Transverse colon (tissue), 4 donors: ENCODE measurements at places on chromosomes 1 and 21. TPM values are rescaled to one million over a fixed set of nuclear protein-coding genes. Genes with fewer than 3 reads are reported as not detected.
A peak's percentile ranks its signal among the peaks of the same experiment; 100 is the strongest.

Gene FCAMR
- 2.4 TPM for total RNA-seq

Gene AIRE
- not detected for total RNA-seq

Gene TNFRSF18
- 7.9 TPM for total RNA-seq

Gene UQCRH
- total RNA-seq, result 575 TPM

Gene ARHGEF10L
- 128 TPM for total RNA-seq

Gene KIF2C
- 1.9 TPM for total RNA-seq

Gene ECE1
- total RNA-seq, result 120 TPM

Gene CACNA1E
- 0.16 TPM for total RNA-seq

Gene RAVER2
- 71.0 TPM for total RNA-seq

DNA sequence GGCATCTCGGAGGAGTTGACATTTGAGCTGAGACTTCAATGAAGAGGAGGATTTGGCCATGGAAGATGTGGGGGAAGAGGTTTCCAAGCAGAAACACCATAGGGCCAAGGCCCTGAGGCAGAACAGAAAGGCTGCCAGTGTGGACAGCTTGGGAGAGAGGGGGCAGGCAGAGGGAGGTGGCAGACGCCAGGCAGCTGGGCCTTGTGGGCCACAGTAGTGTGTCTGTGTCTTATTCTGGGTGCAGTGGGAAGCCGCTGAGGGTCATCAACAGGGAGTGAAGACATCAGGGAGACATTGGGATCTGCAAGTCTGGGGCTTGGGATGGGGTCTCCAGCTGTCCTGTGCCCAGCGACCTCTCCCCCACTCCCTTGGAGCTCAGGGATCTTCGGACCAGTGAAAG lies 96.8 kb downstream of the LACTBL1 start:
- DNase-seq, result no peak
- H3K27me3 ChIP-seq, result no peaks in the 10 kb centered on the region
- H3K4me3 ChIP-seq, result no peak overlapping the region
- H3K36me3 ChIP-seq, result no peaks in the 10 kb centered on the region
- no peaks in the 10 kb centered on the region for H3K4me1 ChIP-seq

GRCh38 chr21:29423099-29423870 lies 124.6 kb downstream of the BACH1 start:
- no peak overlapping the region for H3K27ac ChIP-seq
- no peaks in the 10 kb centered on the region for H3K36me3 ChIP-seq
- no peak overlapping the region for H3K4me3 ChIP-seq
- H3K27me3 ChIP-seq, result no peaks in the 10 kb centered on the region
- no peak for DNase-seq

DNA sequence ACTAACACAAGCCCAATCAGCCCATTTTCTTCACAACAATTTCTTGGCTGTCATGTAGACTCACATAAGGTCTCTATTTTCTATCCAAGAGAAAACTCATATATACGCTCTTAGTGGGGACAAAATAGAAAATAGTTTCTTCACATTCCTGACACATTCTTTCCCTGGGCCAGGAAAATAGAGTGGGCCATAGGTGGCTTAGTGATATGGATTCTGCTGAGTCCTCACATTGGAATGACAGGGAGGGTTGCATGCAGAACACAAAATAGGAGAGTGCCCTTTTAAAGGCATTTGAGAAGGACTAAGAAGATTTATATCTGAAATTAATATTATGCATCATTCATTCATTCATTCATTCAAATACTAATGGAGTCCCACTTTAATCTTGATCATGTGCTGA lies 207.7 kb downstream of the LYPLAL1 start:
- H3K4me3 ChIP-seq, result no peak overlapping the region
- no peaks in the 10 kb centered on the region for H3K27me3 ChIP-seq
- DNase-seq, result no peak
- H3K36me3 ChIP-seq, result no peaks in the 10 kb centered on the region

- H3K27ac ChIP-seq, result no peak overlapping the region
- no peaks in the 10 kb centered on the region for H3K27me3 ChIP-seq
- H3K36me3 ChIP-seq, result no peaks in the 10 kb centered on the region
- no peak overlapping the region for H3K4me3 ChIP-seq
- no peaks in the 10 kb centered on the region for H3K4me1 ChIP-seq
Measured at GRCh38 chr1:65538664-65539063, 118.2 kb downstream of the LEPR start.

GRCh38 chr1:5743435-5744095 lies 248.7 kb downstream of the NPHP4 start:
- no peak overlapping the region for H3K4me3 ChIP-seq
- no peaks in the 10 kb centered on the region for H3K4me1 ChIP-seq
- peaks cover 41% of the 10 kb centered on the region for H3K27me3 ChIP-seq
- DNase-seq, result no peak

- no peaks in the 10 kb centered on the region for H3K36me3 ChIP-seq
- H3K27me3 ChIP-seq, result no peaks in the 10 kb centered on the region
- no peak overlapping the region for H3K4me3 ChIP-seq
- no peak overlapping the region for H3K27ac ChIP-seq
- DNase-seq, result no peak
Measured at GRCh38 chr1:221430152-221430960, 311.5 kb downstream of the DUSP10 start.

GRCh38 chr1:70295749-70296148 lies 58.8 kb downstream of the ANKRD13C start:
- H3K27ac ChIP-seq, result no peak overlapping the region
- no peak overlapping the region for H3K4me3 ChIP-seq
- no peaks in the 10 kb centered on the region for H3K4me1 ChIP-seq
- H3K36me3 ChIP-seq, result no peaks in the 10 kb centered on the region

DNA sequence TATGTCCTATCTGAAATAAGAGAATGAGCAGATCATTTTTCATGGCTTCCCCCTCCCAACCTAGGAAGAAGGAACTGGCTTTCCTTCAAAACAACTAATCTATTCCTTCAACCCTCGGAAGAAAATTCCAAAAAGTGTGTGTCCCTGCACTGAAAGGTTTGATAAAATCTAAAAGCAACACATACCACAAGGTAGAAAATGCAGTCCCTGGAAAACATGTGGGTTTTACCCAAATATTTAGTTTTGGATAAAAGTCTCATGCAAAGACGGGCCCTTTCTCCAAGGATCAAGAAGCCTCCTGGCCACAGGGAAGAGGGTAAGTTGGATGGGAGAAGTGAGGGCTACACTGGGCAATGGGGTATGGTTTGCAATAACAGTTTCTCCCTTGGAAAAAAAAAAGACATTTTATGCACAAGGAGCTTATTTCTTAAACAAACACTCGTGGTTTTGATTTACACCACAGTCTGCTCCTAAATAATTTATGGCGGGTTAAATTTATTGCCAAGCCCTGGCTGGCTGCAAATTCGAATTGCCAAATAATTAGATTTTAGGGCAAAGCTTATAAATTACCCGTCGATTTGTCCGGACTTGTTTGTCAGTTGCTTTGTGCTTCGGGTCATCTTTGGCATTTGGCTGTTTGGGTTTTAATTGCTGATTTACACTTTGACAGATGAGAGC lies 28.9 kb downstream of the ERI3 start:
- DNase-seq, result no peak
- no peaks in the 10 kb centered on the region for H3K36me3 ChIP-seq
- H3K27ac ChIP-seq, result no peak overlapping the region
- no peaks in the 10 kb centered on the region for H3K27me3 ChIP-seq

GRCh38 chr1:18716112-18716784 lies 85.6 kb downstream of the PAX7 start:
- H3K27me3 ChIP-seq, result peaks cover 77% of the 10 kb centered on the region
- no peak overlapping the region for H3K27ac ChIP-seq
- H3K4me3 ChIP-seq, result no peak overlapping the region
- no peak for DNase-seq
- no peaks in the 10 kb centered on the region for H3K4me1 ChIP-seq

GRCh38 chr1:81887421-81888144 lies 86.8 kb downstream of the ADGRL2 start:
- no peak for DNase-seq
- no peaks in the 10 kb centered on the region for H3K4me1 ChIP-seq
- no peaks in the 10 kb centered on the region for H3K36me3 ChIP-seq
- no peak overlapping the region for H3K4me3 ChIP-seq
- H3K27ac ChIP-seq, result no peak overlapping the region

- H3K27me3 ChIP-seq, result no peaks in the 10 kb centered on the region
- no peaks in the 10 kb centered on the region for H3K36me3 ChIP-seq
- no peak for DNase-seq
- peak overlapping the region; percentile 85 for H3K27ac ChIP-seq
- peak overlapping the region; percentile 86 for H3K4me3 ChIP-seq
- H3K4me1 ChIP-seq, result peaks cover 30% of the 10 kb centered on the region
Measured at GRCh38 chr1:151164732-151165280, 896 bp downstream of the LYSMD1 start.

- H3K27me3 ChIP-seq, result peaks cover 18% of the 10 kb centered on the region
- H3K4me3 ChIP-seq, result no peak overlapping the region
- H3K27ac ChIP-seq, result no peak overlapping the region
- no peak for DNase-seq
Measured at GRCh38 chr1:36787312-36787913, 246.9 kb downstream of the GRIK3 start.
